ENCODE measurements at places on chromosomes 7 and 10.

- no peak for DNase-seq
Measured at GRCh38 chr10:78433766-78434535, 400.3 kb downstream of the RPS24 start.

DNA sequence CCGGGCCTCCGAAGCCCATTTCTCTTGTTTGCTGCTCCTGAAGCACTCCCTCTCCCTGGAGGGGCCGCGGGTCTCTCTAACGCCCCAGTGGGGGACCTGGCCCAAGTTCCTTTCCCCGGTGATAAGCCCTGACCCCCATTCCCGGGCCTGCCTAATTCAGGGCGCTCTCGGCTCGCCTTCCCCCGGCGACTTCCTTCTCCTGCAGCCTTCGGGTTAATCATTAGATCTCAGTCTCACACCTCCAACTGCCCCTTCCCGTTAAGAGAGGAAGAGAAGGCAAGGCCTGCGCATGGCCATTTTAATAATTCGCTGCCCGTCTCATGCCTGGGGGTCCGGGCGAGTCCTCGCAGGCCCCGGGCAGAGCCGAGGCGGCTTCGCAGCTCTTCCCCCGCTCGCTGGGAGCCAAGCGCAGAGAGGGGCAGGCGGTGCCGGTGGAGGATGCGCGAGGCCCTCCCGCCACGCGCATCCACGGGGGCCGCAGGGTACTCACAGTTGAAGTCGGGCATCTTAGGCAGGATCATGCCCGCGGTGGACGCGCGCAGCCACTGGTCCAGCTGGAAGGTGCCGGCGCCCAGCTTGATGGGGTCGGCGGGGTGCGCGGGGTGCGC, 1.2 kb downstream of the MNX1 start:
- no peak for DNase-seq

DNA sequence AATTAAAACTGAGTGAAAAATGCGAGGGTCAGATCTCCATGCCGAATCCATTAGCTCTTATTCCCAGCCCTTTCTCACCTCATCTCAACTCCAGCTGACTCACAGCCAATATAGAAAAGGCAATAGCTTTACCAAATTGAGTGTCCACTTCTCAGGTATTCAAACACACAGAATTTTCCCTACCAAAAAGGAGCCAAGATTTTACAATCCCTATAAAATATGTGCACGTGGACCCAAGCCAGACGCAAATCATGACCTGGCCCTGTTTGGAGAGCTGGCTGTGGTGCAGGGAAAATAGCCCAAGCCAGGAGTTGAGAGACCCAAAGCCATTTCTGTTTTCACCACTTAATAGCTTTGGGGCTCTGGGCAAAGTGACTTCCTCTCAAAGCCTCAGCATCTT, 379.7 kb upstream of the AUTS2 start:
- no peak for DNase-seq

DNA sequence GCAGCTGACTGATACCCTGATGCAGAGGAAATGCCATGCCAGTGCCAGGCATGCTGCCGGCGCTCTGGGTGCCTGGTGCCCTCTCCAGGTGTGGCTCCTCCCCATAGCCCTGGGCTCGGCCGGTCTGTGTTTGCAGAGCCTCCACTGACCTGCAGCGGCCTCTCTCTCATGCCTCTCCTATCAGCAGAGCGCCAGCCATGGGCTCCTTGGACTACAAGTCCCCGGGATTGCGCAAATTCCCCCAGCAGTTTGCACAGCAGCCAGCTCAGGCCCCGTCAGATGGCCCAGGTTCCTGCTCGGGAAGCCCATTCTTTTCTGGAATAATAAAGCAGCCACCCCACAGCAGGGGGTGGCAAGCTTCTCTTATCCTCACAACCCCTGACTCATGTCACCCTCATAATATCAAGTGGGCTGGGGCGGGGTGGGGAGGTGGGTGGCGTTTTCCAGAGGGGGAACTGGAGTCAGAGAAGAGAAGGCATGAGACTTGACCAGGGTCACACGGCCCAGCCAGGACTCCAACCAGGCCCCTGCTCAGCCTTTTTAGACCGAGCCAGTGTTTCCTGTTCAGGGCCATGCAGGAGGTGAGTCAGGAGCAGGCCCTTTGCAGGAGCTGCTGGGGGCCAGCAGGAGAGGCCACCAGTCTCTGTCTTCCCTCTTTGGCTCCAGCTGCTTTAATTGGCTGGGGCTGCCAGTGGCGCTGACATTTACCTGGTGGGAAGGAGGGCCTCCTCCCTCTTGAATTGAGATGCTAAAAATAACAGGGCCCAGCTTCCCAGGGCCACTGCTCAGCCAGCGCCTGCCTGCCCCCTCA, 58.6 kb downstream of the ZMIZ1 start:
- no peak for DNase-seq

DNA sequence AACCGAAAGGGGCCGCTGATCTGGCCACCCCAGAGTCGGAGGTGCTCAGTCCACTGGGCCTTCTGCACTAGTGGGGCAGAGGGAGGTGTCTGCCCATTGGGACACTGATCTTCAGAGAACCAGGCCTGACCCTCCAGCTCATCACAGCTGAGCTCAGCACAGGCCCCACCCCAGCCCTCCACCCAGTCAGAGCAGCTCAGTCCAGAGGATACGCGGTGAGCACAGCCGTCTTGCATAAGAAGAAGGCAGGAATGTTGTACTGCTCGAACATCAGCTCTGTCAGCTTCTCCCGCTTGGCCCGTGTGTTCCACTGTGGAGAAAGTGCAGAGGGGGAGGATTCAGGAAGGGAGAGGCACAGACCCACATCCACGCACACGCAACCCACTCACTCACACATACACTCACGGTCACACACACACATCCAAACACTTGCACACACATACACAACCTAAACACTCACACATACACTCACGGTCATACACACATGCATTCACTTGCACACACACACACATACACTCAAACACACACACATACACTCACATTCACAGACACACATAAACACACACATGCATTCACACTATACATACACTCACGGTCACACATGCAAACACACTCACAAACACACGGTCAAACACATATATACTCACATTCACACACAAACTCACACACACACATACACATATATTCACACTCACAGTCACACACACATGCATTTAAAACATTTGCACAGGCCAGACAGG, 6.3 kb downstream of the ACTL6B start:
- no peak for DNase-seq

DNA sequence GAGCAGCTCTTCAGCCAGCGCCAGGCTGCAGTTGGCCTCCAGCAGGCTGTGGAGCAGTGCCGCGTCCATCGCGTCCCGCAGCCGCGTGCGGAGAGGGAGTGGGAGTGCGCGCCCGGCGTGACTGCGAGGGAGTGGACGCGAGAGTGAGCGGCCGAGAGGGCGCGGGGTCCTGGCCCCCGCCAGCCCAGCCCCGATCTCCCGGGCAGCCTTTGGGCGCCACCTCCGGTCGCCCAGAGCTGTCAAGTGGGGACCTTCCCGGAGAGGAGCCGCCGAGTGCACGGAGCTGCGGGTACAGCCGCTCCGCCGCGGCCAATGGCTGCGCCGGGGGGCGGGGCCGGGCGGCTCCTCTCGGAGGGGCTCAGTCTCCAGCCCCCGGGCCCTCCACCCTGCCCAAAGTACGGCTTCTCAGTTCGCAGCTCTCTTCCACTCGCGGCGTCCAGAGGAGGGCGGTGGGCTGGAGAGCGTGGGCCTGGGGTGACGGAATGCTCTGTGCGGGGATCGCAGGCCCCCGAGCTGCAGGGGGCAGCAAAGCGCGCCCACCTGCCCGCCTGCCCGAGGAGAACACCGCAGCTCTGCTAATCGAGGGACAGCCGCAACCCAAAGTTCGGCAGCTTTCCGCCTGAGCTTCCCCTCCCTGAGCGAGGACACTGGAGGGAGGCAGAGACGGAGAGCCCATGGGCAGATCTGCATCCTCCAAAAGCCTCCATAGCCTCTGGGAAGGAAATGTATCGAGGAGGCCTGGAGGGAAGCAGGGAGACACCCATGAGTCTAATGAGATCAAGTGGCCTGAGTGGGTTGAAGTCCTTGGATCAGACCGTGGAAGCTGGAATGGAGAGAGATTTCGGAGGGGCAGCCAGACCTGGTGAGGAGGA, at the start of gene CRHR2:
Gene CRHR2, minus strand, starts transcription at position 245 of the 872 bp plus-strand sequence. Its CDS starts 176 bp downstream, at position 69.
- peak; percentile 39 for DNase-seq

GRCh38 chr7:444606-445005, 75.0 kb downstream of the PDGFA start:
- no peak for DNase-seq

DNA sequence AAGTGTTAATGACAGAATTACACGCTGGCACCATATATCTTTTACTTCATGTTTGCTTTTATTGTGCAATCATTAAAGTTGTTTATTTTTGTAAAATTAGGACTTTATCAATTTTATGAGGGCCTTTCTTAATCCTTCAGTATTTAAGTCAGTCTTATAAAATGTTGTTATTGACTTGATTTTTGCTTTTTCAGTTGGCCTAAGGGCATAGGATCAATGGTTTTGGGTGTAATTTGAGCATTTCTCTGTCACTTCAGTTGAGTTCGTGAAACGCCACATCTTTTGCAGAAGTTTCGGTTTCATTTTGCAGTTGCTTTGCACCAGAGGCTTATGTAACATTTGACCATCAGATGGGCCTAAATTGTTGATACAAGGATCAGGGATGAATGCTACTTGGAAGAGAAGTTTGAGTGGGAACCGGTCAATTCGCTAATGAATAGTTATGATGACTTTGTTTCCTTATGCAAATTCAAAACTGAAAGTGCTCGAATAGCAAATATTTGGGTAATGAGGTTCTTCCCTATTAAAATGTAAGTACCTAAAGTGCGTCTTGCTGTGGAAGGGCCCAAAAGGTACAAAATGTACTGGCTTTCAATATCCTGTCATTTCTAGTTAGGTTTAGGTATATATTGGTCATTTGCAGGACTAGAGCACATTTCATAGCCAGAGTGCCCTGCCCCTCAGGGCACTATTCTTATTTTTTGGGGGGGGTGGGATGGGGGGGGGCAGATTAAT, 340.9 kb downstream of the LRMDA start:
- DNase-seq, result no peak

GRCh38 chr7:122040147-122040546, 103.9 kb downstream of the AASS start:
- no peak for DNase-seq

GRCh38 chr7:120799813-120800475, 58.0 kb downstream of the TSPAN12 start:
- no peak for DNase-seq

DNA sequence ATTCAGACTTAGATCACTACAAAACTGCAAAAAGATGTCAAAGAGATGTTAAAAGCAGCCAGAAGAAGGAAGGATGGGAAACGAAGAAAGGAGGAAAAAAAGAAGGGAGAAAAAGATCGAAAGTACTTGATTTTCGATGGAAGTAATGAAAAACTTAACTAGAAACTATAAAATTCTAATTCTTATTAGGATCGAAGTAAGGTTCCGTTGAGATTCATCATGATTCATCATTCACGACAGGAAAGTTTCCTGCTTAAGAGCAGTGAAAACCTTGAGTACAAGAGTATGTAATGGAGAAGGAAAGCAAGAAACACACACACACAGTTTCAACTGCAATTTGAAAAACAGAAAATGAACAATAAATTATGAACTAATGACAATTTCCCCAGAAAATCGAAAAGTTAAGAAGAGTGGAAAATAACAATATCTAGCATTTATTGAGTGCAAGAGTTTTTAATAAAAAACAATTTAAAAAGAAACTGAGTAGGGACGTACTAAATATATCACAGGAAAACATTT, 1.1 kb upstream of the ING3 start:
- DNase-seq, result no peak

- no peak for DNase-seq
Measured at GRCh38 chr10:1297566-1298301, 241.5 kb downstream of the WDR37 start.

DNA sequence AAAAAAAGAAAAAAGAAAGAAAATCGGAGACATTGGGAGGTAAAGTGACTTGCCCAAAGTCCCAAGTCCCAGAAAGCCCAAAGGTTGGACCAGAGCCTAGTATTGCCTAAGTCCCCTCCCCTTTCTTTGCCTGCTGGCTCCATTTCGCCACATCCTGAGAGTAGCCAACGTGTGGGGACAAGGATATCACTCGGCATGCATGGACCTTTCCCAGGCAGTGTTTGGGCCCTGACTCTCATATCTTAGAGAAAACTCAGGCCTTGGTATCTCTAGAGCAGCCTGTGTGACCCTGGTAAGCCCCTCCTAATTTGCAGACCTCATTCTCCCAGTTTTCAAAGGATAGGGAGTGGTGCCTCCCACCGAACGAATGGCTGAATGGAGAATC, 294.2 kb upstream of the ZMIZ1 start:
- no peak for DNase-seq

- peak; percentile 22 for DNase-seq
Measured at GRCh38 chr10:8403711-8404371, 349.4 kb downstream of the GATA3 start.

- DNase-seq, result no peak
Measured at GRCh38 chr7:137151041-137151689, 192.4 kb downstream of the PTN start.

DNA sequence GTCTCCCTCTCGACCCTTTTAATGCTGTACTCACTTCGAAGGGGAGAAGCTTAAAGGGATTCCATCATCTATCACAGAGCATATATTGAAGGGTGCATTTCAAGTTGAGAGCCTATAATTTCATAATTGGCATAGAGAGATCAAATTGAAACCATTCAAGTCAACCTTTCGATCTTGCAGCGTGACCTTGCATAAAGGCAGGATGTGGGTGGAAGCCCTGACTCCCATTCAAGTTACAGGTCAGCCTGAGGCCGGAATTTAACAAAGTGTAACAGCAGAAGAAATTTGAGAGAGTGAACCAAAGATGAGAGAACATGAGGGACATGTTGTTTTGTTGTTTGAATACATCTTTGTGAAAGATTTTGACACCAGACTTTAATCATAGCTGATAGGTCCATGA, 195.3 kb upstream of the TPK1 start:
- DNase-seq, result no peak

- DNase-seq, result peak; percentile 54
Measured at GRCh38 chr7:2886900-2887299, 42.8 kb upstream of the GNA12 start.

- DNase-seq, result no peak
Measured at GRCh38 chr10:61244261-61244775, 208.9 kb downstream of the TMEM26 start.

DNA sequence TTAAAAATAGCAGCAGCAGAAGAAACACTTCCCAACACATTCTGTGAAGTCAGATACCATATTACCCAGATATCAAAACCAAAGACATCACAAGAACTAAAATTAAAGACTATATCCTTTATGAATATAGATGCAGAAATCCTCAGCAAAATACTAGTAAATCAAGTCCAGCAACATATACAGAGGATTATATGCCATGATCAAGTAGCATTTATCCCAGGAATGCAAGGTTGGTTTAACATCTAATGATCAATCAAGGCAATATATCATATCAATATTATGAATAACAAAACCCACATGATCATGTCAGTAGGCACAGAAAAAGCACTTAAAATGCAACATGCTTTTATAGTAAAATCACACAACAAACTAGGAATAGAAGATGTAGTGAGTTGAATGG, 88.1 kb downstream of the RPS24 start:
- no peak for DNase-seq

Data from activated naive CD8-positive, alpha-beta T cell treated with anti-CD3 and anti-CD28 coated beads, Interleukin-2, amount 50 U/mL, for 24 hours (primary cell).